ENCODE measurements at places on chromosomes 12 and 14.
A peak's percentile ranks its signal among the peaks of the same experiment; 100 is the strongest.

GRCh38 chr14:94368956-94369355, 19.4 kb downstream of the SERPINA1 start:
- no peak for DNase-seq

DNA sequence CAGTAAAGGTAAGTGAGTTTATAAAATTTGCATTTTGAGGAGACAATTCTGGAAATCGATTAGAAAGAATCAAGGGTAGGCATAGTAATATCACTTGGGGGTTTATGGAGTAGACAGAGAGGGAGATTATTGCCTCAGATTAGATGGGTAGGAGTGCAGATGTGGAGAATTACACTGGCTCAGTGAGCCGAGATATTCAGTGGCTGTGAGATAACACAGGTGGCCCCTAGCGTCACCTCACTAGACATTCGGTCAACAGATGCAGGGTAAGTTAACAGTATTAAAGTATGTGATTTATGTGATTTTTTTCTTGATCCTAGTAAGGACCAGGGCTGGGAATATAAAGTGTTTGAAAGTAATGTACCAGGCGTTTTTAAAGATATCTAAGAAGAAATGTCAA, 39.6 kb upstream of the KLRD1 start:
- no peak for DNase-seq

DNA sequence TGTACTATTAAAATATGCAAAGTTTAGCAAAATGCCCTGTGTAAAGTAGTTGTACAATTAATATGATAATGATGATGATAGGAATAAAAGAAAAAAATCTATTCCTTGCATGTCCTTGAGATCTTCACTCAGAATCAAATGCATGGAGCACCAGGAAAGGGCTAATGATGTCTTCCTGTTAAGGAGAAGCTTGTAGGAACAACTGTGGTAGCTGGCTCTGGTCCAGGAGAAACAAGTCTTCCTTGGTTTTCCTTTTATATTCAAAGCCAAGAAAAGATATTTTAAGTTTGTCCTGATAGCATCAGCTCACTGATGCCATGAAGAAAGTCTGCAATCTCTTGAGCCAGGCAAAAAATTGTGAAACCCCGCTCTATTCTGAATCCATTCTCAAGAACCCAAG, 138.9 kb downstream of the PIK3C2G start:
- DNase-seq = no peak

DNA sequence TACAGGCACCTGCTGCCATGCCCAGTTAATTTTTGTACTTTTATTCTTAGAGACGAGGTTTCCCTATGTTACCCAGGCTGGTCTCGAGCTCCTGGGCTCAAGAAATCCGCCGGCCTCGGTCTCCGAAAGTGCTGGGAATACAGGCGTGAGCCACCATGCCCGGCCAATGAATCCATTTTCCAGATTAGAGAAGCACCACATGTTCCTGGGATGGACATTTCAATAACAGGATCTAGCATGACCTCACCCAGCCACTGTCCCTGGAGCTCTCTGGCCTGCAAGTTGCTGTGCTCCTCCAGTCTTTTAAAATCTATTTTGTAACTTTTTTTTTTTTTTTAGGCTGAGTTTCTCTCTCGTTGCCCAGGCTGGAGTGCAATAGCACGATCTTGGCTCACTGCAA, 2.2 kb downstream of the GPR132 start:
- DNase-seq = no peak

DNA sequence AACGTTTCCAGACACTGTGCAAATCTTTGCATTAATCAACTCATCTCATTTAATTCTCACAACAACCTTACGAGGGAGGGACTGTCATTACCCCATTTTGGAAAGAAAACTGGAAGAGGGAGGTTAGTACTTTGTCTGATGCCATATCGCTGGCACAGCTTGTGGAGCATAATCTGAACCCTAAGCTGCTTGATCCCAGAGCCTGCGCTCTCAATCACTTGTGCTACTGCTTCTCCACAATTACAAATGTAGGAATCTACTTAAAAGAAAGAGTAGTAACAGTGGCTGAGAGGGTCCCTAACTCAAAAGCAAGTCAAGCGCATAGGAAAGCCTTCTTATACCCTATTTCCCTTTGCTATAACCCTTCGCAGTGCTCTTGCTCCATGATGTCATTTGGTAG, 3.2 kb downstream of the EFS start:
- no peak for DNase-seq

- no peak for DNase-seq
Measured at GRCh38 chr12:92369056-92369455, 223.4 kb upstream of the BTG1 start.

DNA sequence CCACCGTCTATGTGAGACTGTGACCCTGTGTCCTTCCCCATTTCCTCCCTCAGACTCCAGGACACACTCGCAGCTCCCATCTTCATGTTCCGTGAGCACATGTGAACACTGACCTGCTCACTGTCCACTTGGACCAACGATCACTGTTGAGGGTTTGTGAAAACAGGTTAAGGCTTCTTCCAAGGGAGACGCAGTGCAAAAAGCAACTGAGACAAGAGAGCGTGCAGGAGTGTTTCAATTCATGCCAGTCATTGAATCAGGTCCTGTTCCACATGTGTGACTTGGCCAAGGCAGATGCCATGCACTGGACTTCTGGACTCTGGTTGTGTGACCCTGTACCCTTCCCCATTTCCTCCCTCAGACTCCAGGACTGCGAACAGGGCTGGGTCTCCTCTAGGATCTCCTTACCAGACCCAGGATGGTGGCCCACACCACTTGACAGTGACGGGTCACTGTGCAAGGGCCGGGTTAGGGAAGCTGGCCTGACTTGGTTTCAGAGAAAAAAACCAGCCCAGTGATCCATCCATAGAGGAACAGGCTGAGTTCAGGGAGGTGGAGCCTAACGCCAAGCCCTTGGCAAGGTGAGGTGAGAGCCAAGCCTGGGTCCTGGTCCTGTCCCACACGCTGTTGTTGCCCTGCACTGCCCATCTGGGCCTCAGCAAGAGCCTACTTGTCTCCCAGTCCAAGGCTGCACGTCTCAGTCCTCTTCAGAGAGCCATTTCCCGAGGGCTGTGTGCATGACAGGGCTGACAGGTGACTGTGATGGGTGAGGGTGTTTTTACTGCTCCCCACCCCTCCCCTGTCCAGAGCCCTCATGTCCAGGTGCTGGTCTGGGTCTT, 5.7 kb upstream of the KRT5 start:
- no peak for DNase-seq

DNA sequence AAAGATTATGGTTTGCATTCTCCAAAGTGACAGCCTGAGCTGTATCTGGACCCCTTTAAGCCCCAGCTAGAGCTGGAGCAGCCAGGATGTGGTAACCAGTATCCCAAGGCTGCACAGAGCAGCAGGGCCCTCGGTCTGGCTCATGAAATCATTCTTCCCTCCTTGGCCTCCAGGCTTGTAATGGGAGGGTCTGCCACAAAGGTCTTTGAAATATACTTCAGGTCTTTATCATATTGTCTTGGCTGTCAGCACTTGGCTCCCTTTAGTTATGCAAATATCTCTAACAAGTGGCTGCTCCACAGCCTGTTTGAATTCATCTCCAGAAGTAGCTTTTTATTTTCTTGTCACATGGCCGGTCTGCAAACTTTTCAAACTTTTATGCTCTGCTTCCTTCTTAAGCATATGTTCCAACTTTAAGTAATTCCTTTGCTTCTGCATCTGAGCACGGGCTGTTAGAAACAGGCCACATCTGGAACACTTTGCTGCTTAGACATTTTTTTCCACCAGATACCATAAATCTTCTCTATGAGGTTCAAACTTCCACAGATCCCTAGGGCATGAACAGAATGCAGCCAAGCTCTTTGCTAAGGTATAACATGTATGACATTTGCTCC, 663.4 kb upstream of the MIS18BP1 start:
- DNase-seq = no peak

- DNase-seq = peak; percentile 32
Measured at GRCh38 chr14:35534208-35534872, 376 bp downstream of the INSM2 start.

GRCh38 chr14:54278087-54278486, 118.7 kb upstream of the CDKN3 start:
- no peak for DNase-seq

DNA sequence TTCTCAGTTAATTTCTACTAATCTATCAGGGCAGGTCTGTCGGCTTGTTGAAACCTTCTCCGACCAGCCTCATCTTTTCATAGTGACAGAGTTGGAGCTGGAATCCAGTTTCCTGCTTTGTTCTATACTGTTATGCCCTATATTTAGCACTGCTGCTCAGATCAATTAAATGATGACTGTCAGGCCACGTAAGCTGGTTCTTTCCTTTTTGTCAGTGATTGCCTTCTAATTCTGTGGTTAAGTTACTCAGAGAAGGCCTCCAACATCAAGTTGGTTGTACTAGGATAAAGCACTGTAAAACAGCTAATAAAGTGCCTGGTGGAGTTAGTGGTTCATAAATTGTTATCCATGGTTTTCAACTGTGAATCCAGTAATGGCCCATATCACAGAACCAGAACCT, 22.6 kb downstream of the DERA start:
- no peak for DNase-seq

DNA sequence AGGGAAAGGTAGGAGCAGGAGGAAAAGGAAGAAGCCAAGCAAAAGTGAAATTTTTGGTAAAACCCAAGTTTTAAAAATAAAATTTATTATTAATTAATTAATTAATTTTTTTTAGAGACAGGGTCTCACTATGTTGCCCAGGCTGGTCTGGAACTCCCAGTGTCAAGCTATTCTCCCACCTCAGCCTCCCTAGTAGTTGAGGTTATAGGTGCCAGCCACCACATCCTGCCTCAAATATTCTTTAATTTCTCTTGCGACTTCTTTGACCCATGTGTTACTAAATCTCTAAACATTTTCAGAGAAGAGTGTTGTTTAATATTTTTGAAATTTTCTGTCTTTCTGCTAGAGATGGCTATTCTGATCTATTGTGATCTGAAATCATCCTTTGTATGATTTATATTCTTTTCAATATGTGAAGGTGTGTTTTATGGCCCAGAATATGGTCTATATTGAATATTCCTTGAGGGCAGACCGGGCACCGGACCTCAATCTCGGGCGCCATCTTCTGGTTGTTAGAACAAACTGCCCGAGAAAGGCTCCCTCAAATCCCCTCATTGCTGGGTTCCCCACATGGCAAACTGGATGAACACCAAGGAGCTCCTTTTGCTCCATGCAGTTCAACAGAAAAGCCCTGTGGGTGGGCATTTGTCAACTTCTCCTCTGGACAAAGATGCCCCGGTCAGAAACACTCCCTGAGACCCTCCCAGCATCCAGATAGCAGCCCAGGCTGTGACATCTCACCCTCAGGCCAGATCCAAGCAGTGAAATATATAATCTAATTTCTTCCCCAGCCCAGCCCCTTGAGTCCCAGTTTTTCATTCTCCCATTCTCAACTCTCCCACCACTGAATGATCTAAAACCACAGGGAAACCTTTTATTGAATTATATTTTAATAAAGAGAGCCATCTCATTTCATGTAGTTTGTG, 110.5 kb downstream of the ASCL4 start:
- DNase-seq = no peak

DNA sequence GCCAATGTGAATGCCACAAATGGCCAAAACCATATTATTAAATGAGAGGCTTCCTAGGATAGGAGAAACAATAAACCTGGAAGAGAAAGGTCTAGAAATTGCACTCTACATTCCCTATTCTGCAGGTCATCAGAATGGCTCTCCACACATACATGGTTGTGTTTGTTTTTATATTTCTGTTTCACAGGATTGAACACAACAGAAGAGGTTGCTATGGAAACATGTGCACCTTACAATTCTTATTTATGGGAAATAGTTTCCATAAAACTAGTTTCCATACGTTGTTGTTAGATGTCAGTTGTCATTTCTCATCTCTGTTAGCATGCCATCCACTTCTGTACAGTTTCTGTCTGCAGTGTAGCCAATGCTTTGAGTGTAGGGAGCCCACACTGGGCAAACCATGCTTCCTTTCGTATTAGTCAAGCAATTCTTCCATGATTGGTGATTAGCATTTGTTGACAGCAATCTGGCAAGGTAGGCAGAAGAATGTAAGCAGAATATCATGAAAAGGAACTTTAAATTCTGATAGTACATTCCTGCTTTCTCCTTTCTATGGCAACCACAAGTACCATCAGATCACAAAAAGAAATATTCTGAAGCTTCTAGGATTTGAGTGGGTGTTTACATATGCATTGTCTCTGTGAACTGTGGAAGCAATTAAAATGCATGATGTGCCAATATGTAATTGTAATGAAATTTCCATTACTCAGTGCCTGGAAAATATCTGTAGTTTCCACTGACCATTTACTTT, 141.6 kb upstream of the AVPR1A start:
- no peak for DNase-seq

GRCh38 chr14:22143363-22143762, 445.7 kb downstream of the DAD1 start:
- no peak for DNase-seq

- DNase-seq = no peak
Measured at GRCh38 chr14:70782361-70782760, 27.0 kb downstream of the MAP3K9 start.

- no peak for DNase-seq
Measured at GRCh38 chr14:42214981-42215491, 608.4 kb downstream of the LRFN5 start.

Measured in HL-60 (cell line).